ENCODE measurements at places on chromosomes 1 and 21. TPM values are rescaled to one million over a fixed set of nuclear protein-coding genes. Genes with fewer than 3 reads are reported as not detected.

S100B gene
- not detected for total RNA-seq

HAO2 gene
- not detected for total RNA-seq

USH2A gene
- total RNA-seq: under 0.01 TPM

KRTAP13-1 gene
- not detected for total RNA-seq

ESPN gene
- 5.3 TPM for total RNA-seq

HMCN1 gene
- 28.4 TPM for total RNA-seq

VCAM1 gene
- total RNA-seq: 2.6 TPM

TNFRSF1B gene
- 28.3 TPM for total RNA-seq

AK5 gene
- total RNA-seq: not detected

RNF186 gene
- not detected for total RNA-seq

DNA sequence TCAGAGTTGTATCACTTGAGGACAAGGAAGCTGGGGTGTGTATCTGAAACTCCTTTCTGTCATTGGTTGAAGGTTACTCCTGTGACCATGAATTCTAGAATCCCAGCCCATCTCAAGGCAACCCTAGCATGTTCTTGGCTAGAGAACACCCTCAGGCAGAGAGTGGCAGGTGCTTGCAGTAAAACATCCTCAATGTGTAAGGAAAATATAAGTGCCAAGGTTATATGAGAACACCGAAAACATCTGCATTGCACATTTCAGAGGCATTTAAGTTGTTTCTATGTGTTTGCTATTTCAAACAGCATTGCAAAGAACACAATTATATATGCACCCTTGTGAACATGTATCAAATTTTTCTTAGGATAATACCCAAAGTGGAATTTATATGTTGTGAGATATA is 471.9 kb downstream of the USP25 start:
- H3K4me3 ChIP-seq: no peak overlapping the region
- no peaks in the 10 kb centered on the region for H3K4me1 ChIP-seq
- H3K27me3 ChIP-seq: no peaks in the 10 kb centered on the region
- DNase-seq: no peak

- no peaks in the 10 kb centered on the region for H3K4me1 ChIP-seq
- H3K36me3 ChIP-seq: no peaks in the 10 kb centered on the region
- H3K27ac ChIP-seq: no peak overlapping the region
- DNase-seq: no peak
Observed at GRCh38 chr1:240591078-240591477, 20.9 kb downstream of the GREM2 start.

GRCh38 chr1:110324667-110325066 is 14.5 kb upstream of the RBM15 start:
- no peaks in the 10 kb centered on the region for H3K4me1 ChIP-seq
- H3K27me3 ChIP-seq: no peaks in the 10 kb centered on the region
- no peaks in the 10 kb centered on the region for H3K36me3 ChIP-seq
- H3K27ac ChIP-seq: no peak overlapping the region

DNA sequence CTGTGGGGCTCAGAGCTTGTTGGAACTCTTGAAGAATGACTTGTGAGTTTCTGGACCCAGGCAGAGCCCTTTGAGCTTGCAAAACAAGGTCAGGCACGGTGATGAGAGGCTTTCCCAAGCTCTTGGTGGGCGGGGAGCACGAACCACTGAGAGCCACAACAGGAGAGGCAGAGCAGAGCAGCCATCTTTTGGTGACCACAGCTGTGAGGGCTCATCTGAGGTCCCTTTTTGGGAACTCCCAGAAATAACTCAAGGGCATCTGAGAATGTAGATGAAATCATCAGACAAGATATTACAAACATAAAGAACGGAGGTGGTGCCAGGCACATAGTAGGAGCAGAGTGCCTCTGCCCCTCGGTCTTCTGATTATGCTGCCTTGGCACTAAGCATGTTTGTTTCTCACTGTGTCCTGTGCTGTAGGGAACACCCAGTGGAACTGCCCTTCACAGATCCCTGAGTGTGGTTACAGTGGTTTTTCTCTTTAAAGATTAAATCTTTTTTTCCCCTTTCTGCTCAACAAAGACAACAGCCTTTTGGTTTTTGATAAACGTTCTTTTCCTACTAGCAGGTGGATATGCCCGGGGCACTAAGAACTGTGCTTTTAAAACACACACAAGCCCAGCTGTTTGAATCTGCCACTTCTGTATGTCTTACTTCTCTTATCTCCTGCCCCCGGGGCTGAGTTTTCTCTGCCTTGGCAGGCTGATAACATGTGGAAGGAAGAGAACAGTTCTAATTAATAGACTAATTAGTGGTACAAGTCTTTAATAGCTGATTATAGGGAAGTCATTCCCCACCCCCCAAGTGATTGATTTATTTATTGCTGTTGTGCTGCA is 37.7 kb downstream of the CD34 start:
- H3K4me1 ChIP-seq: peaks cover 49% of the 10 kb centered on the region
- no peak overlapping the region for H3K27ac ChIP-seq
- H3K4me3 ChIP-seq: no peak overlapping the region
- H3K36me3 ChIP-seq: no peaks in the 10 kb centered on the region

DNA sequence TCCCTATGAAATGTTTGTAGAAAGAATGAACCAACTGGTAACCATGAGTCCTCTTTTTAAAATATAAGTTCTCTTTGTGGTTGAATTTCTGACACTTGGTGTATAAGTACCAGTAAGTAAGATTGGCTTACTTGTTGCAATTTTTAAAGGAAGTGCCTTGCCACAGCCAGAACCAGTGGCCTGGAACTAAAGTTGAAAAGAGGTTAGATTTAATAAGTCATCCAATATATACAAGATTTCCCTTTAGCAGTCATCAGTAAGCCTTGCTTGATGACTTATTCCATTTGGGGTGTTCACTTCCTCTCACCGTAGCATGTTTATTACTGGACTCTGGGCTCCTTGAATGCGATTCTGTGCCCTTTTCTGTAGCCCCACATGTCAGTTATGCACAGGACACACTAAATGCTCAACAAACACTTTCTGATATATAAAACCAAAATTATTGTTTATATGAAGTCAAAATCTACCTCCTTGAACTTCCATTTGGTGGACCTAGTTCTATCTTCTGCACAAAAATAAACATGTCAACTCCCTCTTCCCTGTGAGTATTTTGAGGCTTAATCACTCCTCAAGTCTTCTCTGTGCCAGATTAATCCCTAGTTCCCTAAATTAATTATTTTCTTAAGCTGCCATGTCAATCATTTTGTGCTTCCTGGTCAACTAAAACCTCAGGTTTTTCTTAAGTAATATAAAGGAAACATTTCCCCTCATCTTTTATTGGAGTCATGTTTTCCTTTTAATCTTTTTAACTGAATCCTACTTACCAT is 218.1 kb downstream of the ST6GALNAC3 start:
- H3K4me1 ChIP-seq: no peaks in the 10 kb centered on the region
- no peaks in the 10 kb centered on the region for H3K27me3 ChIP-seq
- no peaks in the 10 kb centered on the region for H3K36me3 ChIP-seq
- no peak overlapping the region for H3K4me3 ChIP-seq

GRCh38 chr1:235455823-235456222 is 48.4 kb downstream of the B3GALNT2 start:
- H3K27ac ChIP-seq: no peak overlapping the region
- no peak for DNase-seq
- peaks cover 3% of the 10 kb centered on the region for H3K4me1 ChIP-seq
- H3K4me3 ChIP-seq: no peak overlapping the region
- no peaks in the 10 kb centered on the region for H3K27me3 ChIP-seq

DNA sequence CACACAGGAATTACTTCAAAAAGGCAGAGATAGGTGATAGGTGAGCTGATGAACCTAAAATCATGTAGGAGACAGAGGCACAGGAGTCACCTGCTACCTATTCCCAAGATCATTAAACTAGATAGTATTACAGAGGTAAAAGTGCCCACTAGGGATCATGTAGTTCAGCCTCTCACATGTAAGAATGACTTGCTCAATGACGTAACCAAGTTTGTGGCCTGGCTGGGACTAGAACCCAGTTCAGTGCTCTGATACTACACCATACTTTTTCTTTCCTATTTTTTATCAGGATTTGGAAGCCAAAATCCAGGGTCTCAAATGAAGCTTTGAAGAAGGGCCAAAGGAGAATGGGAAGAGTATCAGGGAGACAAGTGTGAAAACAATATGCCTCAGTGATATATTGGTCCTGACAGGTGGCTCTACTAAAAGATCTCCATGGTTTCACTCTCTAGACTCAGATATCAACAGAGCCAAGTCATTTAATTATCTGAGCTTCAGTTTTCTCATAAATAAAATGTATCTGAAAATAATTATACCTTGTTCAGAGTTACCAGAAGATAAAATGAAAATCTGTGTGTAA is 87.3 kb upstream of the SLFNL1 start:
- no peak overlapping the region for H3K4me3 ChIP-seq
- peak overlapping the region; percentile 90 for H3K27ac ChIP-seq

DNA sequence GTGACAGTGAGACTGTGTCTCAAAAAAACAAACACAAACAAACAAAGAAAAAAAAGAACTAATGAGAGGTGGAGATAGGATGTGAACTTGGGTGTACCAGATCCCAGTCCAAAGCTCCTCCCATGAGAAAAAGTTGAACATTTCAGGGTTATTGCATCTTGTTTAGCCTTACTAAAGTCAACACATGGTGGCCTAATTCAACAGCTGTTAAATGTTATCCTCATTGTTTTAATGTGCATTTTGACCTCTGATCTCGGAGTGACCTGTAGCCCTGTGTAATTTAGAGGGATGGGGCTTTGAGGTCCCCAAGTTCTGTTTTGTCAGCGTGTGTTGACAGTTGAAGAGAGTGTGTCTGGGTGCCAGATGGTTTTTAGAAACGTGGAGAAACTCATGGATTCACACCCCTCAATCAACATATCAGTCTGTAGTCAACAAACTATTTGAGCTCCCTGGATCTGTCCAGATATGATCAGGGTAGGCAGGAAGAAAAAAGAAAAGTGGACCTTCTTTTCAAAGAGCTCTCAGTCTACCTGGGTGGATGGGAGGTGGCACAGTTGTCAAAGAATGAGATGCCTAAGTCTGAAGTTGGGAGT is 34.7 kb downstream of the PTPRU start:
- DNase-seq: no peak
- peak overlapping the region; percentile 56 for H3K27ac ChIP-seq
- H3K27me3 ChIP-seq: no peaks in the 10 kb centered on the region
- peaks cover 19% of the 10 kb centered on the region for H3K4me1 ChIP-seq

DNA sequence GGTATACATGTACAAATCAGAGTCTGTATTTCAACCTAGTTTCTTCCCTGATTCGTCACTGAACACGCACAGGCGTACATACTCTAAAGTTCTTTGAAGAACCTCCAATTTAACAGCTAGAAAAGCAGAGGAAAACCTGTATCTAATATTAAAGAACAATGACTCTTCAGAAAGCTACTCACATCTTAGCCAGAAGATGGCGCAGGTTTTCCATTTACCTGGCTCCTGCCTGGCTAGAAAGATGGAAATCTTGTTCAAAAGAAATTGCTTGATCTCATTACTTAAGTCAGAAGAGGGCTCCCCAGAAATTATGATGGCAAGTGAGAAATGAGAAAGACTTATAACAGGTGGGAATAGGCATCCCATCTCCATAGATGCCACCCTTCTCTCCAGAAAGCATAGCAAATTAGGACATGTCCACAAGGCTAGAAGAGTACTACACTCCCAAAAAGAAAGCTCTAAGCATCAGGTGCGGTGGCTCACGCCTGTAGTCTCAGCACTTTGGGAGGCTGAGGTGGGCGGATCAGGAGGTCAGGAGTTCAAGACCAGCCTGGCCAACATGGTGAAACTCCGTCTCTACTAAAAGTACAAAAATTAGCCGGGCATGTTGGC is 19.0 kb upstream of the L1TD1 start:
- H3K4me3 ChIP-seq: no peak overlapping the region
- H3K27ac ChIP-seq: no peak overlapping the region
- H3K27me3 ChIP-seq: no peaks in the 10 kb centered on the region
- DNase-seq: peak; percentile 39
- H3K36me3 ChIP-seq: no peaks in the 10 kb centered on the region

- H3K4me3 ChIP-seq: no peak overlapping the region
- peaks cover 27% of the 10 kb centered on the region for H3K4me1 ChIP-seq
- no peak for DNase-seq
- H3K36me3 ChIP-seq: no peaks in the 10 kb centered on the region
- H3K27ac ChIP-seq: no peak overlapping the region
- no peaks in the 10 kb centered on the region for H3K27me3 ChIP-seq
Observed at GRCh38 chr1:225607355-225607754, 45.6 kb downstream of the ENAH start.

DNA sequence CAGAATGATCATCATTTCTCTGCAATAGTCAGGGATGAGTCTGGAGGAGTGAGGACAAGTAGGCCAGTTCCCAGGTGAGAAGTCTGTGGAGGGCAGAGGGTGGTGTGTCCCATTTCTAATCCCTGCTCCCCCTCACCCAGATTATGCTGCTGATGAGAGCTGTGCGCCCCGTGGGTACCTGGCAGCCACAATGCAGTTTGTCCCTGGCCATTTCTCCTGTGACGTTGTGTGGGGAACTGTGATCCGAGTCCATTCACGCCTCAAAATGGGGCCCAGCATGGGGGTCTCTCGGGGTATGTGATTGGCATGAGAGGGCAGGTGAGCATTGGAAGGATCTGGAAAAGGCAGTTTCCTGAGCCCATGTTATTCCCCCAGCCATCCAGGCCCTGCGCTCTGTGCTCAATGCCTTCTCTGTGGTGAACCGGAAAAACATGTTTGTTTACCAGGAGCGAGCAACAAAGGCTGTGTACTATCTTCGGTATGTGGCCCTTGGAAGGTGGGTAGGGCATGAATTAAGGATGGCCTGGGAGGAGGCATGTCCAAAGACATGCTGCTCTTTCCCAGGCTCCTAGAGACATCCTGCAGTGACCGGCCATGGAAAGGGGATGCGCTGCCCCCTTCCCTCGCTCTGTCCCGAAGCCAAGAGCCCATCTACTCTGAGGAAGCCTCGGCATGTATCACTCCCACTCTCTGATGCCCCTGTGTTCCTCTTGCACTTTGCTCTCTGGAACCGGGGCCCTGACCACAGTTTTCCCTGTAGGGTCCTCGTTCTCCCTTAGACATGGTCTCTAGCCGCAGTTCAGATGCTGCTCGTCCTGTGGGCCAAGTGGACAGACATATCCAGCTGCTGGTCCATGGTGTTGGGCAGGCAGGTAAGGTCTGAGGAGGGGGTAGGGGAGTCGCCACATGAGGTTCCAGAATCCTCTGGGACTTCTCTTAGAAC is 16.4 kb downstream of the HYI start:
- no peak for DNase-seq
- H3K27me3 ChIP-seq: no peaks in the 10 kb centered on the region
- H3K27ac ChIP-seq: no peak overlapping the region
- peaks cover 88% of the 10 kb centered on the region for H3K36me3 ChIP-seq
- H3K4me1 ChIP-seq: no peaks in the 10 kb centered on the region

- no peak overlapping the region for H3K27ac ChIP-seq
- H3K4me3 ChIP-seq: no peak overlapping the region
- no peaks in the 10 kb centered on the region for H3K4me1 ChIP-seq
- no peak for DNase-seq
- H3K36me3 ChIP-seq: no peaks in the 10 kb centered on the region
Observed at GRCh38 chr1:47495176-47495713, 57.4 kb downstream of the FOXD2 start.

DNA sequence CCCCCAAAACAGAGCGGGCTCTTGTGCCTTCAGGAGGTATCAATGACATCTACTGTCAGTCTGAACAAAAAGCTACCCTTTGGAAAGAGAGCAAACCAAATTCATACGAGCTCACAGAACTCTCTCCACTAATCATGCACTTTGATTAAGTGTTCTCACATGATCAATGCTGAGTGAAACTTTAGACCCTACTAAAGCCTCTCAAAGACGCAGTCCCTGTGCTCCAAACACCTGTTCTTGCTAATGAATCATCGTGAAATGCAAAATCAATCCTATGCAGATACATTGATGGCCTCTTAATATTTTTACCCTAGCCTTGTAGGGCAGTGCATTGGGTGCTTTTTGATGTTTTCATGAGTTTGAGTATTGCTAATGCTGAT is 113.4 kb downstream of the ZBTB18 start:
- H3K27me3 ChIP-seq: no peaks in the 10 kb centered on the region
- H3K4me1 ChIP-seq: peaks cover 4% of the 10 kb centered on the region
- no peaks in the 10 kb centered on the region for H3K36me3 ChIP-seq
- peak overlapping the region; percentile 65 for H3K27ac ChIP-seq
- no peak overlapping the region for H3K4me3 ChIP-seq

GRCh38 chr1:229643996-229644745 is 18.1 kb downstream of the URB2 start:
- H3K4me3 ChIP-seq: no peak overlapping the region
- H3K4me1 ChIP-seq: no peaks in the 10 kb centered on the region

All from upper lobe of left lung (tissue), 6 donors.